CD4-positive, alpha-beta memory T cell (primary cell): ENCODE measurements at places on chromosomes 2 and 18. TPM values are rescaled to one million over a fixed set of nuclear protein-coding genes. Genes with fewer than 3 reads are reported as not detected.

- H3K27ac ChIP-seq: no peak overlapping the region
- no peaks in the 10 kb centered on the region for H3K4me1 ChIP-seq
- no peaks in the 10 kb centered on the region for H3K27me3 ChIP-seq
- DNase-seq: no peak
- no peaks in the 10 kb centered on the region for H3K36me3 ChIP-seq
- H3K4me3 ChIP-seq: no peak overlapping the region
Measured at GRCh38 chr2:20513946-20514345, 67.1 kb downstream of the RHOB start.

DNA sequence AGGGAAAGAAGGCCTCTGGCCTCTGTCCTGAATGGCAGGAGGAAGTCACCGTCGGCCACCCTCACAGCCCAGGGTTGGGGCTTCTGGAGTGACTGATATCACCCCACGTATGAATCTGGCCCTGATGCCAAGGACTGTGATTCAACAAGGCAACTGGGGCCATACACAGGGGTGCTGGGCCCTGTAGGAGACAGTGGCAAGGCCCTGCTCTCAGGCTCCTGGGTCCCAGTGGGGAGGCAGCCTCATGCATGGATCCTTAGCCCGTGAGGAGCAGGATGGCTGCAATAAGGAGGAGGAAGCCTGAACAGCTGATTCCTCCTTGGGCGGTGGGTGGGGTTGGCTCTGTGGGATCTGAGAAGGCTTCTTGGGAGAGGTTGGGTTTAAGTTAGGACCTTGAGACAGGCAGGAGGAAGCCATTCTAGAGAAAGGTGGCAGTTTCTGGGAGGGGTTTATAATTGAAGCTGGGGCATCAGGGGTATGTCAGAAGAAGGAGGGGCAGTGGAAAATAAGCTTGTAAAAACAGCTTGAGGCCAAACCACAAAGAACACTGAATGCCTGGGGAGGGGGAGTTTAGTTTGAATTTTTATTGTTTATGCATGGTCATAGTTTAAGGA, 42.8 kb upstream of the LAPTM4A start:
- H3K4me1 ChIP-seq: no peaks in the 10 kb centered on the region
- no peaks in the 10 kb centered on the region for H3K36me3 ChIP-seq
- H3K4me3 ChIP-seq: no peak overlapping the region
- DNase-seq: no peak
- H3K27ac ChIP-seq: no peak overlapping the region
- no peaks in the 10 kb centered on the region for H3K27me3 ChIP-seq

DNA sequence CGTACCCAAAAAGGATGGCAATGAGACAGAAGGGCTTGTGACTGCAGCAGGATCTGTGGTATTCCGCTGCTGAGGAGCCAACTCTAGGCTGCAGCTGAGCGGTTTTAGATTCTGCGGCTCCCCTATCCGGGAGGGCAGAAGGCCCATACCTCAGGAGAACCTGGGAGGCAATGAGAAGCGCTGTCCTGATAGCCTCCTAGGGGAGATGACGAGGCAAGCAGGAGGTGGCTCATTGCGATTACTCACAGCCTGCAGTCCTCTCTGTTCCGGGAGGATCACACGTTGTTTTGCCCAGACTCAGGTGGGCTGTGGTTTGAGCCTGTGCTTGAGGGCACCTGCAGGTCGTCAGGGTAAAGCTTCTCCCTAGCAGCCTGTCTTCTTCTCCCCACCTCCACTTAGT, 65.1 kb downstream of the COA5 start:
- no peak for DNase-seq
- no peaks in the 10 kb centered on the region for H3K27me3 ChIP-seq
- no peak overlapping the region for H3K4me3 ChIP-seq
- peaks cover 15% of the 10 kb centered on the region for H3K4me1 ChIP-seq
- H3K36me3 ChIP-seq: peaks cover 71% of the 10 kb centered on the region

The IL36A gene
- total RNA-seq: not detected
